ENCODE measurements at places on chromosomes 5 and 9.

DNA sequence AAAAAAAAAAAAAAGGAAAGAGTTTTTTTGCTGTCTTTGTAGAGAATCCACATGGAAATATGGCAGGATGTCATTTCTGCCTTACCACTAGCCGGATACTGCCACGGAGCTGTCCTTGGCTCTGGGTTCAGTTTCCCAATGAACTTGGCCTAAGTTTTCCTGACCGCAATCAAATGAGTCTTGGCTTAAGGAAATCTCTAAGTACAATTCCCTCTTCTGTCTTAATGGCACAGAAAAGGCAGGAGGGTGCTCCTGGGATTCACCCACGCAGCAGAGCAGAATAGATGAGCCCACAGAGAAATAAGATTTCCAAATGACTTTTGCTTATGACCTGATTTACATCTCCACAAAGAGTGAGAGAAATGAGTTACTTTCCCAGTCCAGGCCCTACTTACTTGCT, 284.0 kb upstream of the VLDLR start:
- no peak for DNase-seq

- DNase-seq, result no peak
These were observed 144.3 kb downstream of the EFNA5 start for GRCh38 chr5:107526270-107526937.

DNA sequence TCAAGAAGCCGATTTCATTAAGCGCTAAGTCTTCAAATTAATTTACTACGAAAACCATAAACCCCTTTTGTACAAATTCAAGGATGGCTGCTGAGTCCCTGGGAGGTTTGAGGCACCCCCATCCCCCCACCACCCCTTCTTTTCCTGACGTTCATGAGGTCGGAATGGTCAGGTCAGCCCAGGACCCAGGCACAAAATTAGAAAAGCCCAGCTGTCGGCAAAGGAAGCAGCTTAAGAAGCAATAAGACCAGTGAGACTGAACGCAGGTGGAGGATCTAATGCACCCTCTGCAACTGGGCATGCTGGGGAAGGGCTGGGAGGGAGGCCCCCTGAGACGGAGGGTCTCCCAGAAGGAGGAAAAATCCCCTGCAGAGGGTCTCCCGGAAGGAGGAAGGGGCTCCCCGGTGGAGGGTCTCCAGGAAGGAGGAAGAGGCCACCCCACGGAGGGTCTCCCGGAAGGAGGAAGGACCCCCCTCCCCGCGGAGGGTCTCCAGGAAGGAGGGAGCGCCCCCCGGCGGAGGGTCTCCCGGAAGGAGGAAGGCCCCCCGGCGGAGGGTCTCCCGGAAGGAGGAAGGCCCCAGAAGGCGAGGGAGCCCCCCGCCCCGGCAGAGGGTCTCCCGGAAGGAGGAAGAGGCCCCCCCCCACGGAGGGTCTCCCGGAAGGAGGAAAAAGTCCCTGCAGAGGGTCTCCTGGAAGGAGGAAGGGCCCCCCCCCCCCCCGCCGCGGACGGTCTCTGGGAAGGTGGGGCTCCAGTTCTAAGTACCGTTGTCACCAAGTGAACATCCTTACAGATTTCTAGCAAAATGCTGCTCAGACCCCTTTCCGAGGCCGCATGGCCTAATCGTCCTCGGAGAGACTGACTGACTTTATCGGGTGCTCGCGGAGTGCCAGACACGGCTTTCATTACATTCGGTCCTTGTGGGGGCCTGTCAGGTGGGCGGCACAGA, 74.4 kb upstream of the FCN1 start:
- DNase-seq, result no peak

GRCh38 chr5:25641124-25641523, 996.3 kb upstream of the CDH10 start:
- DNase-seq, result no peak

- DNase-seq, result no peak
These were observed 150.1 kb upstream of the SLC27A6 start for GRCh38 chr5:128815201-128815600.

DNA sequence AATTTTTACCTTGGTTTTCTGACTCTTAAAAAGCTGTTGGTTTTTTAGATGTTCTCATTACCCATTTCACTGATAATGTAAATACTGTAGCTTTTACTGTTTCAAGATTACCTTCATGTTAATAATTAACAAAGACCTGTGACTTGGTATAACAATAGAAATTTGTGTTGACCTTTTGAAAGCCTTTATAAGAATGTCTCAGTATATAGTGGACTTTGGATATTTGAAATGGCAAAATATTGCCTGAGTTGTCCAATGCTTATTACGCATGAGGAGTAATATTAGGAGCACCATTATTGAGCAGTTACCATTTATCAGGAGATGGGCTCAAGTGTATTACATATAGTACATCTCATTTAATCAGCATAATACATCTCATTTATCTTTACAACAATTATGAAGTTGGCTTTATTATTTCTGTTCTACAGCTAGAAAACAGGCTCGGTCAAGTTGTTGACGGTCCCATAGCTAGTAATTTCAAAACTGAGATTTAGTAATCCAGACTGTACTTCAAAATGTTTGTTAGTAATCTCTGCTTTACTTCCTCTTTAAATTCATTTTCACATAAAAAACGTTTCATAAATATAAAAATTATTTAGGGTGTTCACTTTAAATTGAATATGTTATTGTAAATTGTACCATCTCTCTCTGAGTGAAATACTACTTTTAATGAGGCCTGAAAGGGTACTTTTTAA, 50.7 kb upstream of the FKTN start:
- DNase-seq, result no peak

GRCh38 chr5:145378226-145378625, 456.9 kb downstream of the PRELID2 start:
- DNase-seq, result no peak

- DNase-seq, result peak; percentile 7
These were observed 148.5 kb downstream of the CDH10 start for GRCh38 chr5:24496268-24496667.
